ENCODE measurements at places on chromosomes 12 and 14.

DNA sequence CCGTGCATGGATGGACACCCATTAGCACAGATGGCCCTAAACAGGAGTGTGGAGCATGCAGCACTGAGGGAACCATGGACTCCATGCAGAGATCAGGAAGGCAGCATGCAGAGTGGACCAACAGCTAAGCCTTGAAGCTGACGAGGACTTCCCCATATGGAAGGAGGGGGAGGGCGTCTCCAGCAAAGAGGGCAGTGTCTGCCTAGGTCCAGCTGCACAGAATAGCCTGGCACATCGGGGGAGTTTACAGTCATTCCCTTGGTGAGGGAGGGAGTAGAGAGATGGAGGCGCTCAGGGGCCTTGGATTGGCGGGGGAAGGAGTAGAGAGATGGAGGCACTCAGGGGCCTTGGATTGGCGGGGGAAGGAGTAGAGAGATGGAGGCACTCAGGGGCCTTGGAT, 64.5 kb downstream of the ANKRD9 start:
- DNase-seq = no peak

DNA sequence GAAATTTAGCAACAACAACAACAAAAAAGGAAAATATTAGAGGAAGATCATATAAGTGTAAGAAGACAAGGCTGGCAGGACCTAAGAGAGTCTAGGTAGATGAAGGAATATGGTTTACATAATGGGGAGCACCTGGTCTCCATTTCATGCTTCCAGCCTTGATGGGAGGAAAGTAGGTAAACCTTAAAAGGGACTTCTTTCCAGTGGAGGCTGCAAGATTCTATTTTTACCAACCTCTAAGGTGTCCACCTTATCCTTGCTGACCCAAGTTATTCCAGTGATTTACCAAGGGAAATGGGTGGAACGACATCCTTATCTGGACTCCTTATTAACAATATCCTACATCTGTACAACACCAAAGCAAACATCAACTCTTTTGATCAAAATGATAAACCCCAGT, 30.0 kb downstream of the DAD1 start:
- DNase-seq = no peak

DNA sequence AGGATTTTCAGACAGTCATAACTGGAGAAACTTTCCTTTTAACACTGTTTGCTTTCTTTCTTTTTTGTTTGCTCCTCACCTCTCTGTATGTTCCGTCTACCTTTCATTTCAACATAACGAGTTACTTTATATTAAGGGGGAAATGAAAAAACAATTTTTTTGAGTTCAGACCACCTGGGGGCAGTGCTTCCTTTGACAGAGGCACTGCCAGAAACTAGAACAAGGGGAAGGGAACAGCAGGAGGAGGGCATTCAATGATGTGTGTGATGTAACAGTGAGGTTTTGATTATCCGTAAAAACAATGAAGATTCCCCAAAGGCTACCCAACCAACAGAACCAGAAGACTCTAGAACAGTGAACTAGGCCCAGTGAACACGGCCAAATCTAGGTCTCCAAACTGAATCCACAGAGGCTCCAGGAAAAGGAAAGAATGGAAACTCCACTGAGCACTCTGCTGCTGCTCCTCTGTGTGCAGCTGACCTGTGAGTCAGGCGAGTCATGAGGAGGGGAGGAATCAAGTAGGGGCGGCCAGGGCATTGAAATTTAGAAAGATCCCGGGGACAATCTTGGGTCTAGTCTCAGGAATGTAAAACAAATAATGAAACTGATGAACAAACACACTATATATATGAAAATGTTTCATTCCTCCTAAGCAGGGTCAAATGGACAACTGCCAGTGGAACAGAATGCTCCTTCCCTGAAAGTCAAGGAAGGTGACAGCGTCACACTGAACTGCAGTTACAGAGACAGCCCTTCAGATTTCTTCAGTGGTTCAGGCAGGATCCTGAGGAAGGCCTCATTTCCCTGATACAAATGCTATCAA, 323.5 kb downstream of the DAD1 start:
- no peak for DNase-seq

DNA sequence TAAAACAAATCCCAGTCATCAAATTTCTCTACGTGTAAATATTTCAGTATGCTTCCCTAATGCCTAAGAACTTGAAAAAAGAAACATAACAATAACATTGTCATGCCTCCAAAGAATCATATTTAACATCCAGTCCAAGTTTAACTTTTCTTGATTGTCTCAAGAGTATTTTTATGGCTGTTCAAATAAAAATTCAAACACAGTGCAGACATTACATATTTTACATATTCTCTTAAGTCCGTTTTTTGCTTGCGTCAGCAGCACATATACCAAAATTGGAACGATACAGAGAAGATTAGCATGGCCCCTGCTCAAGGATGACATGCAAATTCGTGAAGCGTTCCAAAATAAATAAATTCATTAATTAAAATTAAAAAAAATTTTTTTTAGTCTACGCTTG, 23.3 kb upstream of the EEA1 start:
- no peak for DNase-seq

GRCh38 chr12:89154743-89155499, 197.4 kb downstream of the DUSP6 start:
- DNase-seq = peak; percentile 84

- no peak for DNase-seq
Observed at GRCh38 chr14:105911006-105911847, 384.8 kb downstream of the TMEM121 start.

DNA sequence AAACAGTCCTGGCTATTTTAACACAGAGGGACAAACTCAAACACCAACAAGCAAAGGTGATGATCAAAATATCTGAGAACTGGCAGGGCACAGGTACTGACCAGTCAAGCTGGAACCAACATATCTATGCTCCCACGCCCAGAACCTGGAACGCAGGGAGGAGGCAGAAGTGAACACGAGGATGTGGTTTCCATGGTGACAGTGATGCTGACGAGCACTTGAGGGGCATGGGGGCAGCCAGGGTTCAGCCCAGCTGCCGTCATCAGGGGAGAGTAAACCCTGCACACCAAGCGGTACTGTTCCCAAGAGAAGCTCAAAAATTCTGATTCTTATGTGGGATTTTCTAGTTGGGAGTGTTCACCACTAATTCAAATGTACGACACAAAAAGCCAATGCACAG, 113.6 kb upstream of the SFSWAP start:
- DNase-seq = no peak

- no peak for DNase-seq
Observed at GRCh38 chr14:22796087-22796707, 19.0 kb downstream of the SLC7A7 start.
